ENCODE measurements at places on chromosomes 1 and 21. TPM values are rescaled to one million over a fixed set of nuclear protein-coding genes. Genes with fewer than 3 reads are reported as not detected.

- DNase-seq, result peak; percentile 70
Observed at GRCh38 chr1:196115646-196116045, 492.6 kb downstream of the KCNT2 start.

DNA sequence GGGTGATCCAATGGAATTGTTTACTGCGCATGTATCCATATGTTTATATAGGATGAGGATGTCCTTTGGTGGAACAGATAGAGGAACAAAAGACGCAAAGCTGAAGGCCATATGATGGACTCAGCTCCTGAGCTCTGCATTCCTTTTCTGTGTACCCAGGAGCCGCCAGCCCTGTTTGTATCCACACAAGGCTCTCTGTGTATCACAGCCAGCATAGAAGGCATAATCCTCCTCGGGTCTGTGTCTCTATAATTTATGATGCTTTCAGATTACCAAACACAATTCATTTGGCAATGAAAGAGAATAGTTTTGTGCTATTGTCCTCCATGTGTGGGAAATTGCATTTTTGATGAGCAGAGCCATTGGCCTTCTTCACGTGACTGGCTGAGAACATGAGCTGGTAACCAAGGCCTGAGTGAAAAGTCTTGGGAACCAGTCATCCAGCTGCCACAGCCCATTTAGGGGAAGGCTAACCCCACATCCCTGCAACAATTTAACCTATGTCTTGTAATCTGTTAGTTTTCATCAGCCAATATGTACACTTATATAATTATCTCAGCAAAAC lies 119.2 kb downstream of the PBX1 start:
- DNase-seq, result no peak

GRCh38 chr1:34829250-34829649 lies 30.3 kb downstream of the SMIM12 start:
- no peak for DNase-seq

The MAP3K21 gene
- total RNA-seq, result 0.18 TPM

GRCh38 chr1:230500063-230500462 lies 73.9 kb upstream of the PGBD5 start:
- DNase-seq, result no peak

DNA sequence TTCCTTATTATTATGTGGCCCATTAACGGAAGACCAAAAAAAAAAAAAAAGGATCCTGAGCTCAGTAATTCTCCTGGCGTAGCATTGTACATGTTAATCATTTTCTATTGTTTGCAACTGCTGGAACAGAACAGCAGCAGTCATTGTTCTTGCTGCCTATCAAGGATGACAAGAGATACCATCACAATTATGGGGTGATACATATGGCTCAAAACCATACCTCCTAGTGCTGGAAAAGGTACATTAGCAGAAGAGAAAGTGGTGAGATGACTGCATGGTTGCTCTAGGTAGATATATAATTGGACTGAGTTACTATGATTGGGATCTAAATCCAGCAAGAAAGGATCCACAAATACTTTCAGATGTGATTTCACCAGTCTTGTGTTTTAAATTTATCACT lies 13.3 kb upstream of the TLR5 start:
- DNase-seq, result no peak

GRCh38 chr1:232570007-232570406 lies 59.9 kb downstream of the SIPA1L2 start:
- DNase-seq, result peak; percentile 22

GRCh38 chr1:83996191-83996590 lies 2.7 kb downstream of the TTLL7 start:
- DNase-seq, result peak; percentile 2

- DNase-seq, result no peak
Observed at GRCh38 chr1:172952516-172952915, 98.2 kb downstream of the TNFSF18 start.

The CDCA8 gene
- total RNA-seq, result 6.1 TPM

DNA sequence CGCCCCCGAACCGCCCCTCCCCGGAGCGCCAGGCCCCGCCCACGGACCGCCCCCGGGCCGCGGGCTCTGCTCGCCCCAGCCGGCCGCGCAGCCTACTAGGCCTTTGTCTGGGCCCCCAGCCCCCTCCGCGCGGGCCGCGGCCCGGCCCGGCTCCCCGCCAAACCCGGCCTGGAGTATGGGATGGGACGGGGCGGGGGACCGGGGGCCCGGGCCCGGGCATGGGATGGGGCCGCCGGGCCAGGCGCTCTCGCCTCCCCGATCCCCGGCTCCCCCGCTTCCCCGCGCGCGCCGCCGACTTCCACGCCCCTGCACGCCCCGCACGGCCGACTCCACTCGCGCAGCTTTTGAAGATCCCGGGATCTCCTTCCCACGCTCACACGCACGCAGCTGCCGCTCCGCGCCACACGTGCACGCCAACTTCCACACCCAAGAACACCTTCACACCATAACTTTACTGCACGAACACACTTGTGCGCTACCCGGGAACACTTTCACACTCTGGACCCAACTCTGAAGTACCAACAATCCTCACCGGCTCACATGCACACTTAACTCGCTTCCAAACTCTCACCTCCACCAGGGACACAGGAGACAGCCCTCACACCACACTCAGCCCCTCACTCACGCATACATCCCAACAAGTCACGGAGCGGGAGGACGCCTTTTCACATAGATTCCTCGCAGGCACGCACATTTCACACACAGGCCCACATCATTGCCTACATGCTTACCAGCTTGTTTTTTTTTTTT lies 437 bp upstream of the HSPG2 start:
- DNase-seq, result peak; percentile 78

DNA sequence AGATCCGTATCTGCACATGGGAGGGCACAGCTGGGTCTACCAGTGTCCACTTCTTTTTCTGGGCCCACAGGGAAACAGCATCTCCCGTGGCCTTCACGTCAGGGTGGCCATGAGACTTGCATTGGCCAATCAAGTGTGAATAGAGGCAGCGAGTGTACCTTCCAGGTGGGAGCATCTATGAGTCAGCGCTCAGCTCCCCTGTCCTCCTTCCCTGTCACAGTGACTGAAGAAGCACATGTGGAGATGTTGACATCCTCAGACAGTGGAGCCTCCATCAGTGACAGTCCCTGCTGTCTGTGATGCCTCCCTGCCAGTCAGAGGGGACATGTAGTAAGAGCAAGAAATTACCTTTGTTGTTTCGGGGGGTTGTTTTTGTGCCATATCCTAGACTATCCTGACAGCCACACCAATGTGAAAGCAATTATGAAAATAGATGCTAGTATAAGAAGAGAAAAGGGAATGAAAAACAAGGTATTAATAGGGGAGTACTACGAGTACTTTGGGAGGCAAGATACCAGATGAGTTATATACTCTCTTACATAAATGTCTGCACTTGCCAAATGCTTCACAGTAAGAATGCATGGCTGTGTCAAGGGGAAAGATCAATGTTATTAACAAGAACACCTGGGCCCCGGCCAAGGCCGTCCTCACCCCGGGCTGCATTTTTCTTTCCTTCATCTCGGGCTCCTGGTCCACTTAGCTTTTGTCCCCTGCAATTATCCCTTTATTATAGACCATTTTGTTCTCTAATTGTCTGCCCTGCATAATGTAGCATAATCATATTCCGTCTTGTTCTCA lies 86.0 kb downstream of the MATN1 start:
- no peak for DNase-seq

The HPDL gene
- 0.56 TPM for total RNA-seq

DNA sequence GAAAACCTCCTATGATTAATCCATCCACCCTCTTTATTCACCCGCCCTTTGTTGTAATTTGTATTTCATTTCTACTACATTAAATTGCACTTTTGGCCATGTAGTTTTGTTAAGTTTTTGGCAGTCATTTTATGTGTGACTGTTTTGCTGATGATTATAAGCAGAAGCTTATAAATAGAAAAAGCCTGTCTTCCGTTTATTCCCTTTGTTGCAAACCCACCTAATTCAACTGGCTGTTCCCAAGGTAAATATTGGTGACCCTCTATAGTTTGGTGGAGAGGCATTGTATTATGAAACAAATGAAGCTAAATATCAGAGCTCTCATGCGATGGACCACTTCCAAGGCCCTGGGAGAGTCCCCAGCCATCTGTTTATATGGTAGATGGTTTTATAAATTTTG lies 36.7 kb upstream of the IGSF3 start:
- DNase-seq, result no peak

The ACTA1 gene
- not detected for total RNA-seq

GRCh38 chr1:197671920-197672319 lies 103.4 kb downstream of the DENND1B start:
- DNase-seq, result no peak

The SPATA45 gene
- not detected for total RNA-seq

The SELL gene
- not detected for total RNA-seq

DNA sequence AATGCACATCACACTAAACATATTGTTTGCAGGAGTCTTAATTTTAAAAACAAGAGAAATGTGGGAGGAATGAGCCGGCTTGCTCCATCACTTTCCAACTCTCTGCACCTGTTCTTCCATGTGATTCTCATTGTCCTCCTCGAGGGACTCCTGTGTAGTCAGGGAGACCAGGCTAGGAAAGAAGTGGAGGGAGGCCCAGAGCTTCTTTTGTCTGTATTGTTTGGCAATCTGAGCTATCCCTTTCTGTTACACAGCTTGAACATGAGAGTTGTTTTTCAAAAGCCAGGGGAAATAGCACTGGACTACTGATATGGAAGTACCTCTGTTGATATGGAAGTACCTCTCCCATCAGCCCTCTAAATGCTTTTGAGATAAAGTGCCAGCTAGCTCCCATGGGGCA lies 18.8 kb upstream of the LRRC8D start:
- DNase-seq, result no peak

The IQGAP3 gene
- 13.6 TPM for total RNA-seq

GRCh38 chr1:54229281-54229891 lies 29.4 kb downstream of the MRPL37 start:
- peak; percentile 72 for DNase-seq

GRCh38 chr1:157495285-157495684 lies 57.0 kb downstream of the FCRL5 start:
- DNase-seq, result no peak

All from IMR-90 (cell line).